Esophagus squamous epithelium (tissue), 5 donors: ENCODE measurements at places on chromosomes 1 and 21.

- H3K27ac ChIP-seq: no peak overlapping the region
- H3K27me3 ChIP-seq: no peaks in the 10 kb centered on the region
- no peak for DNase-seq
- H3K4me1 ChIP-seq: no peaks in the 10 kb centered on the region
- no peak overlapping the region for H3K4me3 ChIP-seq
Measured at GRCh38 chr1:12196641-12197482, 30.1 kb downstream of the TNFRSF1B start.

DNA sequence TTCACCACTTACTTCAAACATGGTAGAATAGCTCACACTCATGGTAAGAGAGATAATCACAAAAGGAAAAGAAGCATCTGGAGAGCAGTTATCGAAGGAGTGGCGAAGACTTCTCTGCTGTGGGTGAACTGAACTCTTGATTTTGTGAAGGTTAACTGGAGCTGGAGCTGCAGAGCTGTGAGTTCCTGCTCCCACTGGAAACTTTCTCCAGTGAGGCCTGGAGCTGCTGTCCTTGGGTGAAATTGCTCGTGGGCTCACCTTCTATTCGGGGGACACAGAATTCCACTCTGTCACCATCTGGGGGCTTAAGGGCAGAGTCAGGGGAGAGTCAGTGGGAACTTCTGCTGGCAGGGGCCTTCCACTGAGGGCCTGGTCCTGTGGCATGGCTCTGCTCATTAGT, 45.9 kb downstream of the MAB21L3 start:
- no peaks in the 10 kb centered on the region for H3K4me1 ChIP-seq
- H3K27me3 ChIP-seq: no peaks in the 10 kb centered on the region
- DNase-seq: no peak
- H3K27ac ChIP-seq: no peak overlapping the region
- H3K4me3 ChIP-seq: no peak overlapping the region
- no peaks in the 10 kb centered on the region for H3K36me3 ChIP-seq

DNA sequence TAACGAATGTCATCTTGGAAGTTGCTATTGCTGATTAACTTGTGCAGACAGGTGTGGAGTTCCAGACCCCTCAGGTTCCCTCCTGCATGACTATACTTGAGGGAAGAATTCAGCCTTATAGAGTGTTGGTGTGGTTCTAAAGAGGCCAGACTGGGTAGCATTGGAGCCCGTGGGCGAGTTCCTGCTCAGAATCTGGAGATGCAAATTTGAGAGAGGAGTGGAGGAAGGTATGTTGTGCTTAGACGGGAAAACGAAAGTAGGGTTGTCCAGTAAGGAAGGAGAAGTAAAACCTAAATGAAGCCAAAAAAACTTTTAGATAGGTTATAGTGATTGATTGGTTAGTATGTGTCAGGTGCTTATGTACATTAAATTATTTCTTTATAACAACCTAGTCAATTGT, 79.2 kb downstream of the ZNF326 start:
- no peak overlapping the region for H3K4me3 ChIP-seq
- no peaks in the 10 kb centered on the region for H3K27me3 ChIP-seq
- H3K27ac ChIP-seq: no peak overlapping the region
- DNase-seq: no peak
- no peaks in the 10 kb centered on the region for H3K36me3 ChIP-seq
- H3K4me1 ChIP-seq: no peaks in the 10 kb centered on the region

DNA sequence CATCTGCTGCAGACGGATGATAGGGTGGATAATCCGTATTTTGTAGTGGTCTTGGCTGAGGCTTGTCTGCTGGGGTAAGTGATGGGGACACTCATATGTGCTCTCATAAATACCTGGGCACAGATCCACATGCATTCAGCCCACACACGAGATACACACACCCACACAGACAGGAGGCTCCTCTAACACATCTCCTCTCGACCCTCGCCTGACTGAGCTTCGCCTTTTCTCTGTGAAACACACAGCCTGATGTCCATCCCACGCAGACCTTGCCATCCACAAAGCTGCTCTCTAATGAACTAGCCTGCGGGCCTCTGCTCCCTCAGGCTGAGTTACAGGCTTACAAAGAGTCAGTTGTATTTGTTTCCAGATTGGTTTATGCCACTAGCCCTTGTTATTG, 96.3 kb upstream of the CSF3R start:
- no peak overlapping the region for H3K4me3 ChIP-seq
- no peaks in the 10 kb centered on the region for H3K4me1 ChIP-seq
- DNase-seq: no peak
- no peaks in the 10 kb centered on the region for H3K27me3 ChIP-seq
- no peaks in the 10 kb centered on the region for H3K36me3 ChIP-seq

DNA sequence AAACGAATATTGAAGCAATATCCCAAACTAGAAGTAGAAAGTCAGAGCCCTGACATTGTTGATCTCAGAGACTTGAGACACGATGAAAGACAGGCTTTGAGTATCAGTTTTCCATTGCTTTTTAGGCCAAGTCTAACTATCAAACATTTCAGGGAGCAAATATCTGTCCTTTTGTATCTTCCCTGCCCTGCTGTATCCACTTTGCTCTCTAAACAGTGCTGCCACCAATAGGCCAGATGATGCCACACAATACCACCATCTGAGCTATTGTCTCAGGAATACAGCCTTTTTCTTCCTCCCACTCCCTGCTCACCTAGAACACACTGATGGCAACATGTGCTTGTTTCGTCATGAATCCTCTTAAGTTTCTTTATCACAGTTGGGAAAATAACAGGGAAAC, 62.6 kb upstream of the SPAG17 start:
- no peak overlapping the region for H3K4me3 ChIP-seq
- no peaks in the 10 kb centered on the region for H3K36me3 ChIP-seq
- no peaks in the 10 kb centered on the region for H3K4me1 ChIP-seq
- no peaks in the 10 kb centered on the region for H3K27me3 ChIP-seq
- no peak overlapping the region for H3K27ac ChIP-seq
- no peak for DNase-seq

GRCh38 chr1:78468521-78468920, 22.3 kb upstream of the PTGFR start:
- H3K27ac ChIP-seq: no peak overlapping the region
- no peak overlapping the region for H3K4me3 ChIP-seq
- H3K27me3 ChIP-seq: no peaks in the 10 kb centered on the region
- H3K4me1 ChIP-seq: no peaks in the 10 kb centered on the region
- no peak for DNase-seq
- no peaks in the 10 kb centered on the region for H3K36me3 ChIP-seq

DNA sequence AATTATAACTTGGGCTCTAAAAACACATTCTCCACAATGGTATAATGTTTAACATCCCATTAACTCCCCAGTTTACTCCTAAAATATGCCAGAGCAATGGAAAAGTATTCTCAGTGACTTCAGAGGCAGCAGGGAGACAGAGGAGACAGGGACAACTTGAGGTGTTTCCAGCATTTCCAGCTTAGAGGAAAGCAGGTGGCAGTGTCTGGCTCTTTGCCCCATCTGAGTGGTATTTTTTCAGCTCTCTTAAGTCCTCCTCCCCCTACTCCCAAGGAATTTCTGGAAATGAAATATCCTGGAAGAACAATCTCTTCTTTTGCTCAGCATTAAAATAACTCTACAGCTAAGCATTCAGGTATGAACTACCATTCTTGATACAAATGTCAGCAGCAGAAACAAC, 10.8 kb upstream of the ERMAP start:
- H3K4me3 ChIP-seq: no peak overlapping the region
- no peaks in the 10 kb centered on the region for H3K4me1 ChIP-seq
- no peak for DNase-seq
- no peaks in the 10 kb centered on the region for H3K27me3 ChIP-seq
- H3K27ac ChIP-seq: no peak overlapping the region
